ENCODE measurements at places on chromosomes 16 and 17.
A peak's percentile ranks its signal among the peaks of the same experiment; 100 is the strongest.

GRCh38 chr17:50681263-50682200 lies 26.2 kb downstream of the ANKRD40 start:
- DNase-seq = peak; percentile 83

- DNase-seq = no peak
Measured at GRCh38 chr17:41184480-41184961, at the start of gene KRTAP4-1. KRTAP4-1 (minus strand) TSS chr17:41184911; CDS start chr17:41184854, 57 bp downstream.

GRCh38 chr17:35314415-35315216 lies 58.8 kb downstream of the SLFN11 start:
- DNase-seq = no peak

- no peak for DNase-seq
Measured at GRCh38 chr17:7072406-7072805, 7.6 kb downstream of the CLEC10A start.

- DNase-seq = peak; percentile 72
Measured at GRCh38 chr16:70529051-70529777, 5.6 kb downstream of the SF3B3 start.

DNA sequence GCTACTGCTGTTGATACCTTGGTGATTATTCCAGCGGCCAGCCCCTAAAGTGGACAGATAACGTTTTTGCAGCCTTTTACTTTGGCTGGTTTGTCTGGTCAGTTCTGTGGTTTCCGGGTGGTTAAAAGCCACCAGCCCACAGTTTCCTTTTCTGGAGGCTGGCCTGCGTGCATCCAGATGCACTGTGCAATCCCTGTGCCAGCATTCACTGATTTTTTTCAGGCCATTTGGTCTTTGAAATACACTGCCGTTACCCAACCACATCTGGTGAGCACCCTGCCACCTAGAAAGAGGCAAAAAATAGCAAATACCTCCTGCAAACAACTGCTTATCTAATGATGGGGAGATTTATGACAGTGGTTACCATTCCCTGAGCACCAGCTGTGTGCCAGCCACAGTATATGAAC lies 797 bp downstream of the NUDT7 start:
- peak; percentile 84 for DNase-seq

DNA sequence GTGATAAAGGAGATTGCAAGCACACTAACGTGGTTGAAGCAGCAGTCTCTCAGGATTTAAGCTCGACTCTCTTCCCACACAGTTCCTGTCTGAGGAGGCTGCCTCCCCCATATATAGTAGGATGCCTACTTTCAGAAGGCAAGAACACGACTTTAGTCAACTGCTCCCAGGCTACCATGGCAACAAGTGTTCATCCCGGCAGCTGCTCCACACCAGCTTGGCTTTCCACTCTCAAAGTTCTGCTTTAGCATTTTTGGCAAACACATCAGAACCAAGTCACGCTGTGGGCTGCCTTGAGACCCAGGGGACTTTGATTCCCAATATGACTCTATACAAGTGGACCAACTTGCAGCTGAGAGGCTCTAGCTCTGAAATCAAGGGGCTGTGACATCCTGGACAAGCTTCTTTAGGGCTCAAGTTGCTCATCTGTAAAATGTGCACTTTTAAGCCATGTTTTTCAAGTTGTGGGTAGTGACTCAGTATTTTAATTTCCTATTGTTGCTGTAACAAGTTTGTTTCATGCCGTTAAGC lies 16.5 kb downstream of the ZP2 start:
- peak; percentile 30 for DNase-seq

- DNase-seq = no peak
Measured at GRCh38 chr17:49545007-49545660, 30.5 kb upstream of the NXPH3 start.

GRCh38 chr16:88009563-88010342 lies 58.5 kb downstream of the BANP start:
- no peak for DNase-seq

DNA sequence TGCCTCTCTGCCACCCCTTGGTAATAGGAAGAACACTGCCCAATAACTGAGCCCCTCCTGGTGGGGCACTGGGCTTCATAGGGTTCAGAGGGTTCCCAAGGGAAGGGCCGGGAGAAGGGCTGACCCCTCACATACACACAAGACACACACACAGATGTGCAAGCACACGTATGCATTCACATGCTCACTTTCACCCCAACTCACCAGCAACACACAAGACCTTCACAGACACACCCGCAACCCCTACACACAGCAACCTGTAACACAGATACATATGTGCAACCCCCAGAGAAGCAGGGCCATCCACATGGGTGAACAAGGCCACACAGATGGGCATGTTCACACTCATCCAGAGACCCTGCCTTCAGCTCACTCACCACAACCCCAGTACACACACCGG lies 225.1 kb downstream of the ZNF423 start:
- DNase-seq = no peak

DNA sequence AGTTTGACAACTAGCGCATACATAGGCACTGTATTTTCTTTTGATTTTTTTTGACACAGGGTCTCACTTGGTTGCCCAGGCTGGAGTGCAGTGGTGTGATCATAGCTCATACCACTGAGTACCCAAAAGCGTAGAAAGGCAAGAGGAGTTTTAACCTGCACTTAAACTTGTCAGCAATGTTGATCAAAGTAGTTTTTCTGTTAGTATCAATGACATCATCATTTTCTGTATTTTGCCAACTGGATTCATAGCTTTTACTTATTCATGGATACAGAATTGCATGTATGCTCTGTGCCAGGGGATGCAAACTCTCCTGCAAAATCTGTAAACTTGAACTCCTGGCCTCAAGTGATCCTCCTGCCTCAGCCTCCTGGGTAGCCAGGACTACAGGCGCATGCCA lies 55.9 kb upstream of the ATP2A3 start:
- DNase-seq = no peak

DNA sequence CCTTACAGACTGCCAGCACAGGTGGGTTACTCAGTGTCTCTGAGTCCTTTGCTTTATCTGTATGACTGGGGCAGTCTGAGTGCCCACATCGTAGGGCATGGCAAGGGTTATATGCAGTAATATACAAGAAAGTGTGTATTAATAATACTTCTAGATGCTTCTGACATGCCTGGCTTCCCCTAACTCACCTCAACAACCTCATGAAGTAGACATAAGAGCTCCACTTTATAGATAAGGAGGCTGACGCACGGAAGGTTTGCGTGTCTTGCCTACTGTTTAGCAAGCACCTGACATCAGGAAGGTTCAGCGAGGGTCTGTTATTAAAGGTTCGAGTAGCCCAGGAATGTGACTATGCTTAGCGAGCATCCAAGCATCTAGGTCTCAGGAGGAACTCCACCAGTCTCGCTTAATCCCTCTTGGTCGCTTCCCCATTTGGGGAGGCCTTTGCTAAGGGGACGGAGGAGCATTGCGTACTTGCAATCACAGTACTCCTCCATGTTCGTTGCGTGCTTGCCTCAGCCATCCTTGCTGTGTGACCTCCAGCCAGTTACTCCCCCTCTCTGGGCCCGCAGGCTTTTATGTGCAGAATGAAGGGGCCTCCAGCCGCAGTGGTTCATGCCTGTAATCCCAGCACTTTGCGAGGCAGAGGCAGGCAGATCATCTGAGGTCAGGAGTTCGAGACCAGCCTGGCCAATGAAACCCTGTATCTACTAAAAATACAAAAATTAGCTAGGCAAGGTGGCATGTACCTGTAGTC lies 1.6 kb downstream of the KCNG4 start:
- no peak for DNase-seq

DNA sequence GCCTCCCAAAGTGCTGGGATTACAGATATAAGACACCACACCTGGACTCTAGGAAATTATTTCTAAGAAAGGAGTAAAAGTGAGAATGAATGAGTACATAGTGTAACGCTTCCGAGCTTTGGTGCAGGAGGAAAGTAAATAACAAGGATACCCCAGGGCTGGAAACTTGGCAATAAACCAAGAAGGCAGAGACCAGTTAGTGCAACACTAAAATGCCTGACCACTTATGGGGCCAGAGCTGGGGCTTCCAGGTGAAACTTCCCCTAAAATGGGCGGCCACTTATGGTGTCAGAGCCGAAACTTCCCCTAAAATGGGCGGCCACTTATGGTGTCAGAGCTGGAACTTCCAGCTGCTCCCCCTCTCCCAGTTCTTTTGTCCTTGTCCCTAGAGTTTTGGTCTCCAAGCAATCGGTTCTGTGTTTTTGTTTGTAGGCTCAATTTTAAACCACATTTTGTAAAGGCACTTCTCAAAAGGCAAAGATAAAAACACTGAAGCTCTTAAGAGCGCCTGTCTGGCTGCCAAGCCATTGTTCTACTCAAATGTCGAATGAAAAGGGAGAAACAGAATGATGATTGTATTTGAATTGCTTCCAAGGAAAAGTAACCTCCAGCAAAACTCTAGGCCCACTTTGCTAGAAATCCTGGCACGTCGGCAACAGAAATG lies 63.9 kb downstream of the NXN start:
- DNase-seq = no peak

- DNase-seq = no peak
Measured at GRCh38 chr17:47830396-47831002, 842 bp downstream of the MRPL10 start.

GRCh38 chr17:17564896-17565295 lies 26.6 kb downstream of the PEMT start:
- DNase-seq = no peak

GRCh38 chr17:14156689-14157088 lies 80.0 kb downstream of the CDRT15 start:
- peak; percentile 93 for DNase-seq

GRCh38 chr17:80253631-80254395 lies 6.8 kb upstream of the RNF213 start:
- no peak for DNase-seq

- no peak for DNase-seq
Measured at GRCh38 chr17:10318535-10318934, 54.3 kb downstream of the MYH13 start.

GRCh38 chr16:3988824-3989223 lies 108.3 kb upstream of the CREBBP start:
- DNase-seq = no peak

DNA sequence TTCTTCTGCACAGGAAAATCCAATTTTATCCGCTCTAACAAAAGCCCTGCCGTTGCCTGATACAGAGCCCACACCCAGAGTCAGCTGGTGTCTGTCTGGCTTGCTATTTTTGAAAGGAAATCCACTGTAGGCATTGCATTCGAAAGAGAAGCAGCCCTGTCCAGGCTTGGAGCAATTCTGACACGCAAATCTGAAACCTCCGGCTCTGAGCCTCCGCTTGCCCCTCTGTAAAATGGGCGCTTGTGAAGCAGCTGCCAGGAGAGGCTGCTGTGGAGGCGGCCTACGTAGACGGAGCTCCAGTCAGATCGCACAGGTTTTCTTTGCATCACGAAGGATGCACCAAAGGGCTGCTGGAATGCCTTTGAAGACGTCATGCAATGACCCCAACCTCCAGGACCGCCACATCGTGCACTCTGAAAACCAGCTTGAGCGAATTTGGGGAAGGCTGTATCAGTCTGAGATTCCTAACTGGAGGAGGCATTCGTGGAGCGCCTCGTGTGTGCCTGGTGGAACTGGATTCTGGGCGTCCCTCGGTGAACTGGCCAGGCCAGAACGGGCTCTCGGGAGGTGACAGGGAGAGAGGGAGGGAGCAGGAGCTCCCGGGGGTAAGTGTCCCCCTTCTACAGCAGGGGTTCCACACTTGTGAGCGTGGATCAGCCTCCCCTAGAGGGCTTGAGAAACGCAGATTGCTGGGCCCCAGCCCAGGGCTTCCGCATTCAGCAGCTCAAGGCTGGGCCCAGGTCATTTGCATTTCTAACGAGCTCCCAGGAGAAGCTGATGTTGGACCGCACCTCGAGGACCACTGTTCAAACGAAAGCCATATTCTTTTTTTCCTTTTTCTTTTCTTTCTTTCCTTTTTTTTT lies 215.5 kb downstream of the MRTFB start:
- DNase-seq = no peak

DNA sequence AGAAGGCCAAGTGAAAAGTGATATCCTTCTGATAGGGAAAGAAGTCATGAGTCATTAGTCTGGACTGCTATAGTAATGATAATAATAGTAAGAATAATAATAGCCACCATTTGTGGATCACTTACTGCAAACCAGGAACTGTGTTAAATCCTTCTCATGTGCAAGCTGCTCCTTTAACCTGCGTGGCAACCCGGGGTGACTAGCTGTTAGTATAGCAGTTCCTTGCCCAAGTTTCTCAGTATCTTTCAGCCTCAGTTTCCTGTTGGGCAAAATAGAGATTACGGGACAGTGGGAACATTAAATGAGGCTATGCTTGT lies 129.5 kb downstream of the CDH13 start:
- no peak for DNase-seq

- no peak for DNase-seq
Measured at GRCh38 chr17:80760511-80760911, 215.9 kb downstream of the RPTOR start.

GRCh38 chr16:85984231-85984880 lies 85.4 kb downstream of the IRF8 start:
- DNase-seq = no peak

GRCh38 chr17:33520426-33521330 lies 227.6 kb upstream of the ASIC2 start:
- peak; percentile 3 for DNase-seq

DNA sequence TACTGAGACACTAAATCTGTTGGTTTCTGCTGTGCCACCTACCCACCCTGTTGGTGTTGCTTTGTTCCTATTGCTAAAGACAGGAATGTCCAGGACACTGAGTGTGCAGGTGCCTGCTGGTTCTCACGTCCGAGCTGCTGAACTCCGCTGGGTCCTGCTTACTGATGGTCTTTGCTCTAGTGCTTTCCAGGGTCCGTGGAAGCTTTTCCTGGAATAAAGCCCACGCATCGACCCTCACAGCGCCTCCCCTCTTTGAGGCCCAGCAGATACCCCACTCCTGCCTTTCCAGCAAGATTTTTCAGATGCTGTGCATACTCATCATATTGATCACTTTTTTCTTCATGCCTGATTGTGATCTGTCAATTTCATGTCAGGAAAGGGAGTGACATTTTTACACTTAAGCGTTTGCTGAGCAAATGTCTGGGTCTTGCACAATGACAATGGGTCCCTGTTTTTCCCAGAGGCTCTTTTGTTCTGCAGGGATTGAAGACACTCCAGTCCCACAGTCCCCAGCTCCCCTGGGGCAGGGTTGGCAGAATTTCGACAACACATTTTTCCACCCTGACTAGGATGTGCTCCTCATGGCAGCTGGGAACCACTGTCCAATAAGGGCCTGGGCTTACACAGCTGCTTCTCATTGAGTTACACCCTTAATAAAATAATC lies 14.6 kb downstream of the STH start:
- DNase-seq = peak; percentile 82

DNA sequence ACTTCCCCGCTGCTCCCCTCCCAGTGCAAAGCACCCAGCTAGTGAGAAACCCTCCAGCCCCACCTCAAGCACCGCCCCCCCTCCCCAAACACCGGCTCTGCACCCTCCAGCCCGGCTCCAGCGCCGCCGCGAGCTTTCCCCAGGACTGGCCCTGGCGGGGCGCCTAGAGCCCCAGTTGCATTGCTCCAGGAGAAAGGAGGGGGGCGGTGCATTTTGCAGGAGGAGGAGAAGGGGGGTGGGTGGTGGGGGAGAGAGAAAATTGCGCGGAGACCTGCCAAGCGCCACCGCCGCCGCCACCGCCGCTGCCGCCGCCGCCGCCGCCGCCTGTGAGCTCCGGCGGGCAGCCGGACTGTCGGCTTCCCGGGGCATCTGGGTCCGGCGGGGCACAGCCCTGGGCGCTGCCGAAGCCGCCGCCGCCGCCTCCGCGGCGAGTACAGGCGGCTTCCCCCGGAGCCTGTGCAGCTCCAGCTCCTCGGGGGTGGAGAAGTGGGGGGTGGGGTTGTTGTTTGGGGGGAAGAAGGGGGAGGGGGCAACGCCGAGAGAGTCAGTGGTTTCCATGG lies 333 bp upstream of the NOG start:
- DNase-seq = peak; percentile 59

- DNase-seq = peak; percentile 22
Measured at GRCh38 chr17:5209396-5209795, 17.7 kb upstream of the ZNF594 start.

Measured in AG10803 (cell line).